ENCODE measurements at places on chromosomes 1 and 21. TPM values are rescaled to one million over a fixed set of nuclear protein-coding genes. Genes with fewer than 3 reads are reported as not detected.

DNA sequence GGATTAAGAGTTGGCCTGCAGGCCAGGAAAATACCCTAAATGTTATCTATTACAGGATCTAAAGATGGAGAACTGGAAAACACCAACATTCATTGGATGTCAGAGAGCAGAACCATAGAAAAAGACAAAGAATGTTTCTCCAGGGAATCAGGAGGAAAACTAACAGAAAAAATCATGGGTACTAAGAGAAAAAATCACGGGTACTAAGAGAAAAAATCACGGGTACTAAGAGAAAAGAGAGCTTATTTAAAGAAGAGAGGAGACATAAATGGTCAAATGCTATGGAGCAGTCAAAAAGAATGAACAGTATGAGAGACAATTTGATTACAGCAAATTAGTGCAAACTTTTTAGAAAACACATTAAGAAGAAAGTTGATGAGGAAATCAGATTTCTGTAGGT, 73.8 kb upstream of the SERBP1 start:
- no peak for DNase-seq

- DNase-seq, result no peak
Observed at GRCh38 chr1:239545466-239545865, 159.1 kb downstream of the CHRM3 start.

- no peak for DNase-seq
Observed at GRCh38 chr1:196538473-196538872, 69.8 kb downstream of the KCNT2 start.

DNA sequence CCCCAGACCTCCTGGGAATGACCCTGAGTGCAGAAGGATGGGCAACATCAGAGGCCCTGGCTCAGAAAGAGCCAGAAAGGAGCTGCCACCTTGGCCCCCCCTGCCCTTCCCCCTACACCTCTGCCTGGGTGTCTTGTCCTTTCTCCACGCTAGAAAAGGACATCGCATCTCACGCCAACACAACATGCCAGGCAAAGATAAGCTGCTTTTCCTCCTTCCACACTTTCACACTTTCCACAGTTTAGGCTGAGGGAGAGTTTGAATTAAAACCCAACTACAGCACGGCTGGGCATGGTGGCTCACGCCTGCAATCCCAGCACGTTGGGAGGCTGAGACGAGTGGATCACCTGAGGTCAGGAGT, 109.5 kb downstream of the SPSB1 start:
- no peak for DNase-seq

HEYL gene
- 69.5 TPM for polyA plus RNA-seq

ATP6V1G3 gene
- polyA plus RNA-seq, result not detected
